ENCODE measurements at places on chromosomes 7 and 10.

GRCh38 chr10:31751051-31751737 lies 177.4 kb downstream of the ARHGAP12 start:
- DNase-seq: no peak

GRCh38 chr7:151756076-151756731 lies 120.7 kb downstream of the PRKAG2 start:
- peak; percentile 66 for DNase-seq

GRCh38 chr7:76302347-76303201 lies at the start of gene HSPB1:
Gene HSPB1, plus strand, starts transcription at chr7:76302673. Its CDS starts 40 bp downstream, at chr7:76302713.
- DNase-seq: peak; percentile 74

GRCh38 chr7:70263471-70264255 lies 665.4 kb downstream of the AUTS2 start:
- no peak for DNase-seq

GRCh38 chr7:105250239-105250638 lies 138.5 kb downstream of the SRPK2 start:
- DNase-seq: no peak

DNA sequence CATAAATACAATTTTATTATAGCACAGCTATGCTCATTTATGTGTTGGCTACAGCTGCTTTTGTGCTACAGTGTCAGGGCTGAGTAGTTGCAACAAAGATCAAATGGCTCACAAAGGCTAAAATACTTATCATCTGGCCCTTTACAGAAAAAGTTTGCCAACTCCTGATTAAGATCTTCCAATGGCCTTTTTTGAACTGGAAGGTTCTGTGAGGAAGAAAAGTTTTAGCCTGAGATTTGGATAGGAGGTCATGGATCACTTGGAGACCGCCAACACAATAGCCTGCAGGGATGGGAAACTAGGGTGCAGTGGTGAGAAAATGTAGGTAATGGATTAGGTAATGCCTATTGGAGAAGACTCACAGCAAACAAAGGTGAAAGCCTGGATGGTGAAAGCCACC lies 169.8 kb downstream of the NOC3L start:
- no peak for DNase-seq

- no peak for DNase-seq
These were observed 693.9 kb downstream of the REEP3 start for GRCh38 chr10:64215088-64215487.

DNA sequence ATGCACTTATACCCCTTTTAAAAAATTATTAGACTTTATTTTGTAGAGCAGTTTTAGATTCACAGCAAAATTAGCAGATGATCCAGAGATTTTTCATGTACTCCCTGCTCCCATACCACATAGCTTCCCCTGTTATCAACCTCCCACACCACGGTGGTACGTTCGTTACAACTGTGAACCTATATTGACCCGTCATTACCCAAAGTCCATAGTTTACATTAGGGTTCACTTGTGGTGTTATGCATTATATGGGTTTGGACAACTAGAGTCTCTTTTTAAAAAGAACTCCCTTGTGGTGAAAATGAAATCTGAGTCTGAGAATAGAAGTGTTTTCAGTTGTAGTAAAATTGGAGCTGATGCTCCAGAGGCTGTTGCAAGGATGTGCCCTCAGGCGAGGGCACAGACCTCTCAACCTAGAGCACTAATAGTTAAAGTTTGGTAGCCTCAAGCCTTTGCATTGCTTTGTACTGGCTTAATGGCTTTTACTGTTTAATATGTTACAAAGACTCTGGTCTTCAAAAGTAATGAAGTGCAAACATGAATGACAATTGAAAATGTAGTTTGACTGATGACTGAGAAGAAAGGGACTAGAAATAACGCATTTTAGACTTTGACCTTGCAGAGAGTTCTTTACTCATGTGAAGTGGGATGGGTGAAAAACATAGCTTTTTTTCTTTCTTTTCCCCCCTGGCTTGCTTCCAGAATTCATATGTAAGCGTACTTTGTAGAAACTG lies 30.6 kb upstream of the CSTF2T start:
- DNase-seq: peak; percentile 82

DNA sequence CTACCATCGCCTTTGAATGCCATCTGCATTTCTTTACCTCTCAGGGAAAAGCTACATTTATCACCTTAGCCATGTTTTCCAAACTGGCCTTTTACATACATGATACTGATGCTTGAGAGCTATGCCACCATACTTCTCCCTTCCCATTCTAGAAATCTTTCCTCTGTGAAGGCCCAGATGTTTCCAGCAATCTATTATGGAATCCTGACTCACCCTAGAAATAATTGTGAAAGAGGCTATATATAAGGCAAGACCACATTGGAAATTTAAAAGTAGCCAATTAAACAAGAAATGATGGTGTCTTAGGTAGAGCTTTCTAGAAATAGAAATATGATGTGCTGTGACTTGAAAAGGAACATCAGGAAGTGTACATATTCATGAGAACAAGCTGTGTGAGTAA lies 389.7 kb downstream of the INHBA start:
- no peak for DNase-seq

- peak; percentile 90 for DNase-seq
These were observed 10.0 kb downstream of the KLF6 start for GRCh38 chr10:3774814-3775695.

- peak; percentile 75 for DNase-seq
These were observed 2.9 kb upstream of the IGFBP1 start for GRCh38 chr7:45885264-45885882.

- no peak for DNase-seq
These were observed 12.3 kb upstream of the MRPS33 start for GRCh38 chr7:141027043-141027442.

- peak; percentile 92 for DNase-seq
These were observed 166.3 kb upstream of the TMEM196 start for GRCh38 chr7:19939746-19940145.

DNA sequence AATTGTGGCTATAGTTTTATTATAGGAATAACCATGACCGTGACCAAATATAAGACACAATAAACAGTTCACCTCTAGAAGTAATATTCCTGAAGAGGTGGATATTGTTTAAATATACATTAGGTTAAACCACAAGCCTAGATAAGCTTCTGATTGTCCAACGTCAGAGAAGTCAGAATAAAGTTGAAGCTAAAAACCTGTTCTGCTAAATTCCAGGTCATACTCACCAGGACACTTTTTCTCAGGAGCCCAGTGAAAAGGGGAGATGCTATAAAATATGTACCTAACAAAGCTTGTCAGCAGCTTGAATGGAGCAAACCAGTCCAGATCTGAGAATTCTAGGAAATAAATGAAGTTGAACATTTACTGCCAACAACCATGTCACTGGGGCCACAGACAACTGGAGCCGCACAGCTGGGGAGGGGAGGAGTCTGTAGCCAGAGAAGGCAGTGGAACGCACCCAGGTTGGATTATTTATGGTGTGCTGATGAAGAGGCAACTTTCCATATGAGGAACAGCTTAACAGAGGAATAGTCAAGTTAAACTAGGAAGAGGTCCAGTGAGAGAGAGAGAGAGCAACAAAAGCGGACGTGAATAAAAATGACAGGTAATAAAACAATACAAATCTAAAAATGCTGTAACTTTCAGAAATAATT lies 191.1 kb downstream of the ZNF438 start:
- no peak for DNase-seq

- peak; percentile 13 for DNase-seq
These were observed 28.1 kb upstream of the KNDC1 start for GRCh38 chr10:133131734-133132472.

All from renal cortical epithelial cell (primary cell).